Activated T-helper 1 cell treated with anti-CD3 and anti-CD28 coated beads, Interleukin-2, amount 50 U/mL, for 16 hours (primary cell): ENCODE measurements at places on chromosomes 12 and 14.

GRCh38 chr14:50964683-50965390, 20.6 kb upstream of the PYGL start:
- no peak for DNase-seq

- DNase-seq = no peak
Measured at GRCh38 chr14:74064883-74065282, 19.4 kb downstream of the ALDH6A1 start.

GRCh38 chr12:63821781-63822251, 22.7 kb upstream of the SRGAP1 start:
- no peak for DNase-seq

- DNase-seq = no peak
Measured at GRCh38 chr14:90039253-90040010, 22.4 kb upstream of the KCNK13 start.

- no peak for DNase-seq
Measured at GRCh38 chr14:89845346-89845745, 109.2 kb downstream of the EFCAB11 start.

- no peak for DNase-seq
Measured at GRCh38 chr12:80935111-80935510, 2.6 kb downstream of the LIN7A start.
